ENCODE measurements at places on chromosomes 6 and 20.

- no peak for DNase-seq
Measured at GRCh38 chr6:94272327-94272726, 853.0 kb upstream of the EPHA7 start.

GRCh38 chr6:167077241-167077932 lies 45.5 kb upstream of the CCR6 start:
- DNase-seq: no peak

DNA sequence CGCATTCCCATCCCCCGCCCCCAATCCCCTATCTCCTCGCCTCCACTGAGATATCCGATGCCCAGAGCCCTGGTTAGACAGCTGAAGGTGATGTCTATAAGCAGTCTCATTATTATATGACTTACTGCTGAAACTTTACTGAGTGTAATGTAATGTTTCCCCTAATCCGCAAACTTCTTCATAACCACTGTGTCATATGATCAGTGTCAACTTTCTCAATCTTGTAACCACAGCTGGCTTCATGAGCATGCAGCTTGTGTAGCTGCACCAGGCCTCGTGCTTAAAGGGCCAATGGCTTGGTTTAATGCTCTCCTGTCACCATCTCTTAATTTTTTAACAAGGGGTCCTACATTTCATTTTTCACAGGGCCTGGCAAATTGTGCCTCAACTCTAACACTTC lies 8.1 kb downstream of the ASIP start:
- no peak for DNase-seq

GRCh38 chr6:8579372-8579771 lies 144.0 kb upstream of the SLC35B3 start:
- DNase-seq: no peak

GRCh38 chr6:66662196-66662595 lies 955.2 kb upstream of the EYS start:
- DNase-seq: peak; percentile 2

DNA sequence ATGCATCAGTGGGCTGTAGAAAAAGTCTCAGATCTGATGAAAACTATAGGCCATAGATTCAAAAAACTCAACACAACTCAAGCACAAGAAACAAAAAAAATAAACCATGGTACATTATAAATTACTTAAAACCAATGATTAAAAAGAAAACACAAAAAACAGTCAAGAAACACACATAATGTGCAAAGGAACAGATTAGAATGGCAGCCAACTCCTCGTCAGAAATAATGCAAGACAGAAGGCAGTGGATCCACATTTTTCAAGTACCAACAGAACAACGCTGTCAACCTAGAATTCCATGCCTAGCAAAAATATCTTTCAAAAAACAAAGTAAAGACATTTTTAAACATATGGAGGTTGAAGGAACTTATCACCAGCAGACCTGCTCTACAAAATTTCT lies 69.7 kb downstream of the PSMB1 start:
- DNase-seq: no peak

- DNase-seq: no peak
Measured at GRCh38 chr6:104753251-104753650, 106.5 kb downstream of the HACE1 start.
